Cardiac muscle cell (in vitro differentiated cells and primary cell): ENCODE measurements at places on chromosomes 13 and 19. TPM values are rescaled to one million over a fixed set of nuclear protein-coding genes. Genes with fewer than 3 reads are reported as not detected.

The POSTN gene
- polyA plus RNA-seq, result 4.0 and 5.0 TPM in 2 replicates

The SPART gene
- 26.7 and 29.4 TPM in 2 replicates for polyA plus RNA-seq

The ZNF284 gene
- 1.2 and 1.7 TPM in 2 replicates for polyA plus RNA-seq

The LILRB5 gene
- polyA plus RNA-seq, result 0.04 TPM in 1 of 2 replicates, not detected in the other

The C1QTNF9 gene
- polyA plus RNA-seq, result not detected in 2 replicates

The TNFRSF19 gene
- 91.3 and 124 TPM in 2 replicates for polyA plus RNA-seq

The ZNF563 gene
- 5.0 and 5.7 TPM in 2 replicates for polyA plus RNA-seq

The SPRED3 gene
- 1.2 and 1.3 TPM in 2 replicates for polyA plus RNA-seq

The GADD45GIP1 gene
- 133 and 145 TPM in 2 replicates for polyA plus RNA-seq

The TDRD3 gene
- polyA plus RNA-seq, result 20.8 and 24.5 TPM in 2 replicates

The KLK4 gene
- not detected in 2 replicates for polyA plus RNA-seq

The LRRC63 gene
- polyA plus RNA-seq, result 2.0 and 2.5 TPM in 2 replicates

The RUBCNL gene
- polyA plus RNA-seq, result 0.67 and 0.74 TPM in 2 replicates

The DCT gene
- polyA plus RNA-seq, result not detected in 2 replicates

The IGFL3 gene
- 0.37 TPM in 1 of 2 replicates, not detected in the other for polyA plus RNA-seq

The ZNF763 gene
- 5.2 and 10.0 TPM in 2 replicates for polyA plus RNA-seq

The EXOC3L2 gene
- 1.5 and 5.2 TPM in 2 replicates for polyA plus RNA-seq
